Lower leg skin (tissue), 4 donors: ENCODE measurements at places on chromosomes 12 and 14.
A peak's percentile ranks its signal among the peaks of the same experiment; 100 is the strongest.

- no peak for DNase-seq
These were observed 107.2 kb downstream of the ZFC3H1 start for GRCh38 chr12:71556448-71556847.

DNA sequence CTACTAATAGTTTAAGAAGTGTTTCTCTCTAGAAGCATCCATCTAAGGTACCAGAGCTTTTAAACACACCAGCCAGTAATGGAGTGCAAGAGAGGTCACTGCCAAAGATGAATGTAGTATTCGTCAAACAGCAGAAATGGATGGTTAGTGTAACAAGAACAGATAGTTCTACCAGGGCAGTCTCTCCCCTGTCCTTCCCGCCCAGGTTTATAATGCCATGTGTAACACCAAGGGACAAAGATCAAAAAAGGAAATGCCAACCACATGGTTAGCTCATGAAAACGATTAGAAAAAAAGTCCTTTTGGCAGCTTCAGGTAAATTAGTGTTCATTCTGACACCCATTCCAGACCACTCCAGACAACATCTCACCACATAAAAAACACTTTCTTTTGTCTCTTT is 100.9 kb downstream of the RPS29 start:
- no peak for DNase-seq

- DNase-seq, result no peak
These were observed 956.0 kb upstream of the NOVA1 start for GRCh38 chr14:27553790-27554189.

DNA sequence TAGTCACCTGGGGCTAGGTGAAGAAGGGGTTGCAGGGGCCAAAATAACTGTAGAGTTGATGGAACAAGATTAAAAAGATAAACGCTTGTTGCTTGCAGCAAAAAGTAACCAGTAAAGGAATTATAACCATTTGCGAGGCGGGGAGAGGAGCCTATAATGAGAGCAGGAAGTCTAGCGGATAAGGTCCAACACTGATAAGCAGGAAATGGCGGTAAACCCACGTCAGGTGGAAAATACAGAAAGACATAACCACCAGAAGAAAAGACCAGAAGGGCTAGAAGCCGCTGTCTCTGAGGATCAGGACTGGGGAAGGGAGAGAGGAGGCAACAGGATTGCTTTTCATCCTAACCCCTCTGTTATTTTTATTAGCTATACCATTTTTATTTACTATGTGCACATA is 303.3 kb downstream of the DPF3 start:
- peak; percentile 23 for DNase-seq

- DNase-seq, result no peak
These were observed 13.3 kb downstream of the SLC15A4 start for GRCh38 chr12:128810182-128811127.

GRCh38 chr14:44081146-44081545 is 425.9 kb downstream of the FSCB start:
- DNase-seq, result no peak

DNA sequence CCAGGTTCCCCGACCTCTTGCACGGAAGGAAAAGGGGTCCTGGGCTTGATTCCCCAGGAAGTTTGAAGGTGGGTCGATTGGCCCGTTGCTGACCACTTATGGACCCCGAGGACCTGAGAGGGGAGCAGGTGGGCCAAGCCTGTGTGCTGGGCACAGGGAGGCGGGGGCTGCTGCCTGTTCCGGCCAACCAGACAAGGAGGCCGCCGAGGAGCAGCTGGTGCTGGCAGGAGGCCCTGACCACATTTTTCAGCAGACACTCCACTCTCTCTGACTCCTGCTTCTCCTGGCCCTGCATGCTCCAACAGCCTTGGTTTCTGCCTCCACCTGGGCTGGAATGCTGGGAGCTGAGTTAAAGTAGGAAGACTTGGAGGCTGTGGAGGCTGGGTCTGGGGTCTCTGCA is 42.8 kb downstream of the NOS1 start:
- no peak for DNase-seq

DNA sequence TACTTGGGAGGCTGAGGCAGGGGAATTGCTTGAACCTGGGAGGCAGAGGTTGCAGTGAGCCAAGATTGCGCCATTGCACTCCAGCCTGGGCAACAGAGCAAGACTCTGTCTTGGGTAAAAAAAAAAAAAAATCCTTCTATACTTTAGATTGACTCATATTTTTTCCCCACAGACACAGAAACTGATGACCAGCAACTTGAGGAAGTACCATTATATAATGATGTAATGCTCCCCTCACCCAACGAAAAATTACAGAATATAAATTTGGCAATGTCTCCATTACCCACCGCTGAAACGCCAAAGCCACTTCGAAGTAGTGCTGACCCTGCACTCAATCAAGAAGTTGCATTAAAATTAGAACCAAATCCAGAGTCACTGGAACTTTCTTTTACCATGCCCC is 24.3 kb upstream of the SNAPC1 start:
- DNase-seq, result no peak

- DNase-seq, result no peak
These were observed 6.8 kb downstream of the TSPAN9 start for GRCh38 chr12:3083921-3084347.

DNA sequence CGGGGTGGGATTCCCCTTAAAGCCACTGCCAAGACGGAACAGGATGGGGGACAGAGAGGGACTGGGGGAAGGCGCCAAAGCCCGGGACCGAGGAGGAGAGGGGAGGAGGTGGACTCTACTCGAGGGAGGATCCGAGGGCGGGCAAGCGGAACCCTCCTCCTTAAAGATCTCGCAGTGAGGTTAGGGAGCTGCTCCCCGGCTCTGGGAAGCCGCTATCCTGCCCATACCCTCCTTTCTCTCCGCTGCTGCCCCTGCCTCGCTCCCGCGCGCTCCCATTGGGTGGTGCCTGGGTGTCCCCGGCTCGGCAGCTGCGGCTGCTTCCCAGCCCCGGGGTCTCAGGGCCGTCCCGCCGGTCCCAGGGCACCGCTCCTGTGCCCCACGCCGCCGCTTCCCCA is 16.4 kb downstream of the KRT18 start:
- no peak for DNase-seq

GRCh38 chr14:77565289-77565993 is 51.0 kb downstream of the SPTLC2 start:
- DNase-seq, result no peak

GRCh38 chr12:93533310-93533709 is 39.2 kb upstream of the SOCS2 start:
- DNase-seq, result no peak

- DNase-seq, result no peak
These were observed 23.0 kb upstream of the MYL2 start for GRCh38 chr12:110943373-110943772.

- no peak for DNase-seq
These were observed 53.4 kb downstream of the CYP46A1 start for GRCh38 chr14:99737451-99737951.

GRCh38 chr14:22518073-22518472 is 71.0 kb downstream of the DAD1 start:
- no peak for DNase-seq

DNA sequence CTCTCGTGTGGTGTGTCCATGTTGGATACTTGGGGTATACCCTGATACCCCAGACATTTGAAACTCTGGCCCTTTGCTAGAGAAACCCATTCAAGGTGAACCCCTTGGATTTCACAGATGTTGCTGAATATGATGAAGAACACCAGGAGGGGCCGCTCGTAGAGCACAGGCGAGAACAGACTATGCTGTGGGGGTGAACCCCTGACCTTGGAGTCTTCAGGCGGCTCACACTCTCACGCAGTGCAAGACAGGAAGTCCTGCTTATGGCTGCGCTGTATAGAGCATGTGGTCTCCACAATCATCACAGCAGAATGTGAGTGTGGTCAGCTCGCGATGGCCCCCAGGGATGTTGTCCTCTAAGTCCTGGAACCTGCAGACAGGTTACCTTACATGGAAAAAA is 60.4 kb downstream of the SLC15A4 start:
- DNase-seq, result no peak

DNA sequence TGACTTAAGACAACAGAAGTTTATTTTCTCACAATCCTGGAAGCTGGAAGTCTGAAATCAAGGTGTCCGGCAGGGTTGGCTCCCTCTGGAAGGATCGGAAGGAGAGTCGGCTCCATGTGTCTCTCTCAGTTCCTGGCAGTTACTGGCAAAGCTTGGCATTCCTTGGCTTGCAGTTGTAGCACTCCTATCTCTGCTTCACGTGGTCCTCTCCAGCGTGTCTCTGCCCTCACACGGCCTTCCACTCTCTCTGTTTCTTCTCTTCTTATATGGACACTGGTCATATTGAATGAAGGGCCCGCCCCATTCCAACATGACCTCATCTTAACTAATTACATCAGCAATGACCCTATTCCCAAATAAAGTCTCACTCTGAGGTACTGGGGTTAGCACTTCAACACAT is 60.1 kb upstream of the TUNAR start:
- no peak for DNase-seq

GRCh38 chr14:28756884-28757570 is 9.6 kb upstream of the FOXG1 start:
- no peak for DNase-seq

- DNase-seq, result no peak
These were observed 953 bp upstream of the SNRPF start for GRCh38 chr12:95857799-95858198.

GRCh38 chr14:50249136-50249775 is 17.9 kb upstream of the SOS2 start:
- DNase-seq, result no peak

- DNase-seq, result no peak
These were observed 341.0 kb upstream of the RGS6 start for GRCh38 chr14:71591231-71591630.

DNA sequence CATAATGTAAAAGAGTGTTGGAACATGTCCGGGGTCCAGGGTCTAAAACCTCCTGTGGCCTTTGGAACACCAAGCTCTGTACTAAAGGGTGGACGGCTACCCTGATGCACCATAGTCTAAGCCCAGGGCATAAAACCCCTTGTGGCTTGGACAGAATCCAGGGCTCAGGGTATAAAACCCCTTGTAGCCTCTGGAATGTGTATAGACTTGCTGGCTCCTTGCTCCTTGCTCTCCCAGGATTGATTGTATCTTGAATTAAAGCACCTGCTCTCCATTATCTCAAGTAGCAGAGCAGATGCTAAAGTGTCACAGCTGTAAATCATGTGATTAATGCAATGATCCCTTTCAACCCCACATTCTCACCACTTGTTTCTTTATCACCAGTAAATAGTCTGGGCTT is 556.5 kb downstream of the LRFN5 start:
- DNase-seq, result no peak

- DNase-seq, result no peak
These were observed 195.5 kb upstream of the BTG1 start for GRCh38 chr12:92341065-92341668.

DNA sequence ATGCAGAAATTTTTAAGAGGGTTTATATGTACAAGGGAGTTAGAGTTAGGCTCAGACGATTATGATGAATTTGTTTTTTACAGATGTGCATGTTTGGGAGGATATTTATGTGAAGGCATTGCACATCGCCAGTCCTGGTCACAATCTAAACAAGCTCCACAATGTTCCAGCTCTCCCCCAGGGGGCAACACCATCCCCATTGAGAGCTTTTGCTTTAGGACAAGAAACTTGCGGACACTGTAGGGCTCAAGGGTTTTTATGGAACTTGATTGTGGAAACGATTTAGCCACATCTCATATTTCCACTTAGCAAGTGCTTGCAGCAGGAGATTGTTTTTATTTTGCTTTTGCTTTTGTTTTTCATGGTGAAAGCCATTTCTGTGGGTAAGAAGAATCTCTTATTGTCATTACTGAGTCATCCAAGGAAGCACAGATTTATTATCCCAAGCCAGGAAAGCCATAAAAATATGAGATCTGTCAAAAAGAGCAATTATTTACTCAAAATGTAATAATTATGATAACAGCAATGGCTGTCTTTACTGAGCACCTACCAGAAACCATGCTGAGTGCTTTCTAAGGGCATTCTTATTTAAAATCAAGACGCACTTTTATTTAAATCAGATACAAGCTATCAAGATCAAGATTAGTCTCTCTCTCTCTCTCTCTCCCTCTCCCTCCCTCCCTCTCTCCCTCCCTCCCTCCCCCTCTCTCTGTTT is 276.7 kb upstream of the SRRM4 start:
- DNase-seq, result no peak

- DNase-seq, result no peak
These were observed 103.7 kb upstream of the EEA1 start for GRCh38 chr12:93032758-93033157.

GRCh38 chr12:124857921-124858461 is 5.7 kb downstream of the SCARB1 start:
- no peak for DNase-seq
